Hepatocyte (in vitro differentiated cells): ENCODE measurements at places on chromosomes 3 and 15.
A peak's percentile ranks its signal among the peaks of the same experiment; 100 is the strongest.

- DNase-seq: no peak
Observed at GRCh38 chr15:92603278-92603677, 52.3 kb downstream of the FAM174B start.

GRCh38 chr15:41513506-41514227 lies at the start of gene LTK:
LTK (minus strand) TSS chr15:41513827; CDS start chr15:41513709, 118 bp downstream.
- peak; percentile 69 for DNase-seq

DNA sequence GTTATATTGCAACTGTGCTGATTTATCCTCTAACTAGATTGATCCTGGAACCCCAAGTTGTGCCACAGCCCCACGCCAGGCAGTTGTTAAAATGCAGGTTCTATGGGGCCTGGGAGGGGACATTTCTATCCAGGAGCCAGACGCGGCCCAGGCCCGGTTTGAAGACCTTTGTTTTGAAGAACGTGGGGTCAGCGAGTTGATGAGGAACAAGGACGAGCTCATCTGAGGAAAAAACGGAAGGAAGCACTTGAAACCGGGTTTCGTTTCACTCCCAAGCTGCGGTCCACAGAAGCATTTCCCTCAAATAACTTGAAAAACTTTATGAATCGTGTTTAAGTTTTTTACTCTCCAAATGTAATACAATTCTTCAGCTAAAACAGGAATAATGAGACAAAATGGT lies 76.4 kb downstream of the CHSY1 start:
- DNase-seq: no peak

GRCh38 chr3:22568285-22568684 lies 634.8 kb upstream of the UBE2E2 start:
- DNase-seq: no peak

DNA sequence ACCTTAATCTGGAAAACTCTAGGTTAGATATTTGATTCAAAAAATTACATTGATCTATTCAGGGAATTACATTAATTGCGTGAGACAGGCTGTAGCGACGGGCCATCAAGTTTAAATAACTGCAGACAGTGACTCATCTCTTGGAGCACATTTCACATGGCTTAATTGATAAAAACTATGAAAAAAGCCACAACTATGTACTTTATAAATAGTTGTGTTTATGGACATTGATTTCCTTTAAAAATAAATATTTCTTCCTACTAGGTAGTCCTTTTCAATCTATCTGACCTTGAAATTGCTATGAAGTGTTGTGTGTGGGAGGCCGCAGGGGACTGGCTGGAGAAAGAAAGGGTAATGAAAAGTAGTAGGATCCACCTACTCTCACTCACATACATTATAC lies 157.8 kb downstream of the IL1RAP start:
- DNase-seq: no peak

GRCh38 chr15:25051399-25052154 lies 96.8 kb downstream of the SNRPN start:
- no peak for DNase-seq

DNA sequence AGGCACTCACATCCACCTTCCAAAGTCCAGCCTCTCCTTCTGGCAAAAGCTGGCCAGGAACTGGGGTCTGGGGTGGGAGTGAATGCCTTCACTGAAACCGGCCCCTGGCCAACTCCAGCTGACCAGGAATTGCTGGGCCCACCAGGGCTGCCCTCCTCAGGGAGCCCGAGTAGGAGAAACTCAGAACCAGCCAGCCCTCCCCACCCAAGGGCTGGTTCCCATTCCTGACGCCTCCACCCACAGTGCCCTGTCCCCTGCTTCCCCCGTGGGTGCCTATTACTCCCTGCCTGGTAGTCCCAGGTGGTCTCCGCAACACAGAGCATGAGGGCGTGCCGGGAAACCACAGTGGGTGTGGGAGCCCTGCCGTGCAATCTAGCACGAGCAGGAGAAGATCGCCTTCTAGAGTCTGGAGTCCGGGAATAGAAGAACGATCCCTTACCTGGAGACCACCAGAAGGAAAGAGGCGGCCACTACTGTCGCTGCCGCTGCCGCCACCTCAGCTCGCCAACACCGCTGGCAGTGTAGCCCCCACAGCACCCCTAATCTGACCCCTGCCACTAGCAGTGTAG lies 178.8 kb downstream of the POTEB3 start:
- DNase-seq: peak; percentile 34

- DNase-seq: no peak
Observed at GRCh38 chr3:172317984-172318383, 130.3 kb downstream of the GHSR start.

DNA sequence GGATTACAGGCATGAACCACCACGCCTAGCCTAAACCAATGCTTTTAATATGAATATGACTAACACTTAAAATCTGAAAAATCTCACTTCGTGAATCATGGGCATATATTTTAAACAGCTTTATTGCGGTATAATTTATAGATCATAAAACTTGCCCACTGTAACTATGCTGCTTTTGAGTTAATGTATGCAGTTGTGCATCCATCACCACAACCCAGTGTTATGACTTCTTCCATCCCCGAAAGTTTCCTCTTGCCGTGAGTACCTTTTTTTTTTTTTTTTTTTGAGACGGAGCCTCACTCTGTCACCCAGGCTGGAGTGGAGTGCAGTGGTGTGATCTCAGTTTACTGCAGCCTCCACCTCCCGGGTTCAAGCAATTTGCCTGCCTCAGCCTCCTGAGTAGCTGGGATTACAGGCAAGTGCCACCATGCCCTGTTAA lies 7.1 kb downstream of the KAT2B start:
- no peak for DNase-seq

- no peak for DNase-seq
Observed at GRCh38 chr3:49634736-49635135, 39.4 kb upstream of the APEH start.

DNA sequence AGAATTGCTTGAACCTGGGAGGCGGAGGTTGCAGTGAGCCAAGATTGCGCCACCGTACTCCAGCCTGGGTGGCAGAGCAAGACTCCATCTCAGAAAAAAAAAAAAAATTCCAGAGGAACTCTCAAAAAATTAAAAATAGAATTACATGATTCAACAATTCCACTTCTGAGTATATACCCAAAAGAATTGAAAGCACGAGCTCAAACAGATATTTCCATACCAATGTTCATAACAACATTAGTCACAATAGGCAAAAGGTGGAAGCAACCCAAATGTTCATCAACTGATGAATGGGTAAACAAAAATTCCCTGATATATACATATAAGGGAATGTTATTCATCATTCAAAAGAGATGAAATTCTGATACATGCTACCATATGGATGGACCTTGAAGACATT lies 16.9 kb upstream of the MORF4L1 start:
- DNase-seq: no peak

DNA sequence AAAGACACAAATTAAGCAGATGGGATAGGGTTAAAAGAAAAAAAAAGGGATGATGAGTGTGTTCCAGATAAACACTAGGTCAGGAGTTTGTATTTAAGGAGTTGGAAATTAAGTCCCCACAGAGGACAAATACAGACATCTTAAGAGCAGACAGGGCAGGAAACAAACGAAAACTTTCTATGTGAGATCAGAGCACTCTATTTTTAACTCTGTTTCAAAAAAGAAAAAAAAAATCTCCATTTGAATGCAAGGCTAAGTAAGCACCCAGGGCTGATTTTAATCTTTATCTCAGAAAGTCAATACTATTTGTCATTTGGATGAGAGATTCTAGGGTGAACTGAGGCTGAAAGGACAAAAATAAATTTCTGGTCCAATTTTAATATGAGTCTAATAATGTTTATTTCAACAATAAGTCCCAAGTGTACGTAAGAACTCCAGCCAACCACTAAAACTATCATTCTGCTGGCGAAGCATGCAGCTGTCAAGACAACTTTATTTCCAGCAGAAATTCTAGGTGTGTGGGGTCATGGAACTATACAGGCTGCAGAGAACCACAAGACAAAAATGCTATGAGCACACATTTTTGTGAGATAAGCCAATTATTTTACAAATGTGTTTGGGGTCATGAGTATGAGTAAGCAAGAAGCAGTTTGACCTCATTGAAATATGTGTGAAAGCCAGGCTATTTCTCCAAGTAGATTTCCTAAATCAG lies 186.1 kb downstream of the FMN1 start:
- no peak for DNase-seq

GRCh38 chr3:124877674-124878073 lies 9.5 kb downstream of the ITGB5 start:
- no peak for DNase-seq

DNA sequence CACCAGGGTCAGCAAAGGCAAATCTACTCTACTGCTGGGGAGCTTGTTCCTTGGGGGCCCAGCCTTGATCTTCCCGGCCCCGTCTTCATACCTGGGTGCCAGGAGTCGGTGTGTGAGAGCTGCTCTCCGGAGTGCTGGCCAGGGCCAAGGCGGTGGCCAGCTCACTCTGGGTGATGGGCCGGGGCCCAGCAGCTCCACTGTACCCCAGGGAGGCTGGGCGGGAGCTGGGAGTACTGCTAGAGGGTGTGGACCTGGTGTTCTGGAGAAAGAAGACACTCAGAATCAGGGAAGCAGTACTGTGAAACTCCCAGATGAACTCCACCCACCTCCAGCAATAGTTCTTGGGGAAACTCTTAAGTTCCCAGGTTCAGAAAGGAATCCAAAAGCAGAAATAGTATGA lies 11.9 kb downstream of the UBL7 start:
- no peak for DNase-seq

- DNase-seq: peak; percentile 80
Observed at GRCh38 chr15:62569460-62570404, 404.6 kb upstream of the C2CD4B start.

DNA sequence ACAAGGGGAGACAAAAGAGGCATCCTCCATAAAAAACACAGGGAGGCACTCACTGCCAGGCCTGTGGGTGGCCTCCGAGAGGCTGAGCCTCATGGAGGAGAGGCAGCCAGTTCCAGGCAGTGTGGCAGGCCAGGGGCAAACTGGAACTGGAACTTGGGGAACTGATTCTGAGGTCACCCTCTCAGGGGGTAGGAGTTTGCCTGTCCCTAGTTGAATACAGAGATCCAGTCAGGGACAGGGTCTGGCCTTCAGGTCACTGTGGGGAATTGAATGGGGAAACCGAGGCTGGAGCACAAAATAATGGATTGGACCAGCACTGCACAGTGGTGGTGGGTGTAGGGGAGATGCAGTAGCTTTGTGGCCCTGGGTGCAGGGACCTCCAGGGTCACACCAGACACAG lies 58.7 kb downstream of the TPRA1 start:
- no peak for DNase-seq

DNA sequence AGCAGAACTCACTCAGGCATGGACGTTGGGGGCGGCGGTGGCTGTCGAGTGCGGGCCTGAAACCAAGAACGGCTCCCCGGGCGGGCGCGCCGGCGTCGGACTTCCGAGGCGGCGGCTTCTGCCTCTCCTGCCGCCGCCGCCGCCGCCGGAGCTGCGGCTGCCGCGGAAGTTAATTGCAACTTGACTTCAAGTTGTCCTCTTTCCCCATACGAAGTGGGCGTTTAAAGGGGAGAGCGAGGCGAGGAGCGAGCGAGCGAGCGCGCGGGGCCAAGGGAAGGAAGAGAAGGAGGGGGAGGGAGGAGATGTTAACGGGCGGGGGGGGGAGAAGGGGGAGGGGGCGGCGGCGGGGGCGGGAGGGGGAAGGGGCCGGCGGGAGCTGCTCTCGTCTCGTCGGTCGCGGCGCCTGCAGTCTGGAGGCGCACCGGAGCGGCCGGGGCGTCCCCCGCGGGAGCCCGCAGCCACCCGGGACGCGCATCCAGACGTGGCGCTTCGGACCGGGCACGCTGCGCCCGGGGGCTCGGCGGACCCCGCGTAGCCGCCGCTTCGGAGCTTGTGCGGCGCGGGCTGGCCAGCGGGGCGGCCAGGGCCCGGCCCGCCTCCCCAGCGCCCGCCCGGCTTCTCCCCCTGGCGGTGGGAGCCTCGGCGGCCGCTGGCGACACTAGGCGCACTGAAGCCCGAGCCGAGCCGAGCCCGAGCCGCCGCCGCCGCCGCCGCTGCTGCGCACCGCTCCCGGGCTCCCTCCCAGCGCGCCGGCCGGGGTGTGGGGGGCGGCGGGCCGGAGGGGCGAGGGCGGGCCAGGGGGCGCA lies 19.7 kb upstream of the SATB1 start:
- DNase-seq: peak; percentile 89

GRCh38 chr3:32743934-32744333 lies 58.9 kb downstream of the CNOT10 start:
- DNase-seq: peak; percentile 62

GRCh38 chr3:52895418-52895817 lies 1.9 kb downstream of the STIMATE start:
- no peak for DNase-seq

- no peak for DNase-seq
Observed at GRCh38 chr15:79078003-79078402, 12.6 kb downstream of the RASGRF1 start.

DNA sequence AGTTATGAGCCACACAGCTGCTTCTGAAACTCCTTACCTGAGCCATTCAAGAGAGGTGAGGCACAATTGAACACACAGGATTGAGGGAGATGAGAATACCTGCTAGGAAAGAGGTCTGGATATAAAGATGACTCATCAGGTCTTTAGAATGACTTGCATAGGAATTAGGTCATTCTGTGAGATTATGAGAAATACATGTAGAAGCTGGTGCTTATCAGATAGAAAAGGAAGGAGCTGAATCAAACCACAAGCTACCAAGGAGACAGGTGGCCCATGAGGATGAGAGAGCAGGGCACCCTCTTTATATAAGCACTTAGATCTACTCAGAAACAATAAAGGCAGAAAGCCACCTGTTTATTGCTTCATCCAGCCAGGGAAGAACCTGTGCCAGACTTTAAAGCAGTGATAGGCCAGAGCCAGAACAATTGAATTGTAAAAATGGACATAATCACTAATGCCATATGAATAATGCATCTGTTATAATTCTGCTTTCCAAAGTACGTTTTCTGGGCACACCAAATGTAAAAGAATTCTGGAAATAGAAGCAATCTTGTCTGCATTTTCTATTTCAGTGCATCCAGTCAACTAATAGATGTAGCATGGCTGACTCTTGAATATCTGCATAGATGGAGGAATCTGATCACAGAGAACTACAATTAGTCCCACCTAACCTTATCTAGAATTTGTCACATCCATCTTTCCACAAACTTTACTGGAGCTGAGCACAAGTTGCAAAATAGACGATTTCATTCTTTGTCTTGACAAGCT lies 74.9 kb downstream of the PIK3R4 start:
- DNase-seq: no peak

DNA sequence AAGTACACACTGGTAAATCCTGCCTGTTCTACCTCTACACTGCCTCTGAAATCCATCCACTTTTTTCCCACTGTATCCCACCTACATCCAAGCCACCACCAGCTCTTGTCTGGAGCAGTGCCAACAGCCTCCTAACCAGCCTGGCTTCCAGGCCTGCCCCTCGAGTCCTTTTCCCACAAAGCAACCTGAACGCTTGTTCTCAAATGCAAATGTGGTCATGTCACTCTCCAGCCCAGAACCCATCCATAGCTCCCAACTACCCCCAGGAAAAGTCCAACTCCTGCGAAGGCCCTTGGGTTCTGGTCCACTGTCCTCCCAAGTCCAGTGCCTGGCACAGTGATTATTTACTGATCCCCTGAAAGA lies 83.8 kb downstream of the SEMA5B start:
- no peak for DNase-seq

- DNase-seq: no peak
Observed at GRCh38 chr3:83065851-83066460, 1304.5 kb upstream of the GBE1 start.
